ENCODE measurements at places on chromosomes 3 and 15.

- no peak for DNase-seq
These were observed 119.0 kb downstream of the SUCNR1 start for GRCh38 chr3:151992326-151993041.

- DNase-seq, result no peak
These were observed 88.9 kb upstream of the CCNL1 start for GRCh38 chr3:157248590-157249422.

GRCh38 chr3:23076437-23076836 is 126.7 kb upstream of the UBE2E2 start:
- no peak for DNase-seq

DNA sequence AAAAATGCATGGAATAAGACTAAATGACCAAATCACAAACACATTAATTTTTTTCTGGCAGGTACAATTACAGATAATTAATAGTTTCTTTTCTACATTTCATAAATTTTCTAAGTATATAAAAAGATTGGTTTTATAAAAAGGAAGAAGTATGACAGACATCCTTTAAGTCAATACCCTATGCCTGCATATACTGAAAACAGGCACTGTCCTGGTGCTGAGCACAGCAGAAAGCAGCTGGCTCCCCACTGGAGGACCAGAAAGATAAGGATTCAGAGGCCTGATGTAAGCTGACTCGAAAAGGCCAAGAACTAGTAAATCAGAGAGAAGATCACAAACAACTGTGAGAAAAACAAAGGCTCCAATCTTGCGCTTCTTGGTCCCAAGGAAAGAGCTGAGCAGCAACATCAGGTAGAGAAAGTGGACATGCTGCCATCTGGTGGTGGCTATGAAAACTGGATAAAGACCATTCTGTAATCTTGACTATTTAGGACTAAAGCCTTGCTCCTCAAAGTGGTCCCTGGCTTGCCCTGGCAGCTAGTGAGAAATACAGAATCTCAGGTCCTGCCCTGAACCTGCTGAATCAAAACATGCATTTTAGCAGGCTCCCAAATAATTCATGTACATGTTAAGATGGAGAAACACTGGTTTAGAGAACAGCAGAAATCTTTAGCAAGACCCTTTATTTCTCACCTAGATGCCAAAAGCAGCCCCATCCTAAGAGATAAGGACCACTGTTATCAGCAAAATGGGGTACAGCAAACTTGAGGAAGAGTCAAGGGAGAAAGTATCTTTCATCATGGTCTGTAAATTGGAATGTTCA is 76.0 kb downstream of the TRANK1 start:
- no peak for DNase-seq

DNA sequence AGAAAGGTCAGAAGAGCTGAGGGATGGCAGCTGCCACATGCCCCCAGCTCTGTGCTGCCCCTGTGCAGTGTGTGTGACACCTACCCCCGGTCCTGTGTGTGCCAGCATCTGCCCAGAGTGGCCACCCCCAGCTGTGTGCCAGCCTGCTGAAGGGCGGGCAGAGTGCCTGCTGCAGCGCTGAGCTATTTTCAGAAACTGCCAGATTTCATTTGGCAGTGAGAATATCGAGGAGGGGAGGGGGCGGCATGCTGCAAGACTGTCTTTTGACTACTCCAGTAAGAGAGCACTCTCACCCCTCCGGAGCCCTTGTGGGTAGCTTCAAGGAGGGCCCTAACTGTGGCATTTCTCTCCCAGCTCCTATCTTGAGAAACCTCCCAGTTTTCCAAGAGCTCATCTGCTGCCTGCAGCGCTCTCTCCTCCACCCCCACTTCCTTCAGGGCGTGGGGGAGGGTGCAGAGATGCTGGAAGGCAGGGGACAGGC is 25.2 kb upstream of the DOCK3 start:
- DNase-seq, result no peak

- DNase-seq, result no peak
These were observed 272.3 kb downstream of the ARRDC4 start for GRCh38 chr15:98232761-98233160.

DNA sequence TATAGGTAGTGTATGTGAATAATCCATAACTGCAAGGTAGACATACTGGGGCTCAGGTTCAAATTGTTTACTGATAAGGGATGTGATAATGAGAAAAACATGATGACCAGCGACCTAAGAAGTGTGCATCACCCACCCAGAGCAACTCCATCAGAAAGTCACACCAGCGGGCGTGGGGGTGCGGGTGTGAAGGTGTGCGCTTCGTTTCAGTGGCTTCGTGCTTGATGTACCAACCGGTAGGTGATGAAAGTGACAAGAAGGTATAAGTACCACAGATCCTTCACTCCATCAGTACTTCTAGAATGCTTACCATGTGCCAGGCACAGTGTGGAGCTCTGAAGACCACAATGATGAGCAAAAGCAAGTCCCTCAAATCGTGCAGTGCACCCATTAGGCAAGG is 11.2 kb downstream of the ANP32A start:
- DNase-seq, result peak; percentile 23

DNA sequence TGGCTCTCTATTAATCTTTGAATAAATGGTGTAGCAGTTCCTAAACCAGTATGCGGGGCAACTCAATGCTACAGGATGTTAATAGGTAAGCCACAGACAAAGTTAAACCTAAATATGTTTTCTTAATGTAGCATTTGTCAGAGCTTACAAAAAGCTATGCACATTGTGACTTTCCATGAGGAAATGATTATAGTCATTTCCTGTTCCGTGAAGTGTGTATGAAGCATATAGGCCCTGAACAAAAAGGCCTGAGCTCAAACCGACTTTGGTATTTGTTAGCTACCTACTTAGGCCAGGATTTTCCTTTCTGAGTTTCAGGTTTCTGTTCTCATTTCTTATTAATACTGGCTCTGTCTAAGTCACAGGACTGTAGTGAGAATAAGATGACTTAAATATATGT is 14.2 kb downstream of the ZNF80 start:
- no peak for DNase-seq

GRCh38 chr3:112379020-112379690 is 46.2 kb downstream of the CD200 start:
- DNase-seq, result no peak

GRCh38 chr3:53856964-53857363 is 10.6 kb downstream of the IL17RB start:
- peak; percentile 13 for DNase-seq

DNA sequence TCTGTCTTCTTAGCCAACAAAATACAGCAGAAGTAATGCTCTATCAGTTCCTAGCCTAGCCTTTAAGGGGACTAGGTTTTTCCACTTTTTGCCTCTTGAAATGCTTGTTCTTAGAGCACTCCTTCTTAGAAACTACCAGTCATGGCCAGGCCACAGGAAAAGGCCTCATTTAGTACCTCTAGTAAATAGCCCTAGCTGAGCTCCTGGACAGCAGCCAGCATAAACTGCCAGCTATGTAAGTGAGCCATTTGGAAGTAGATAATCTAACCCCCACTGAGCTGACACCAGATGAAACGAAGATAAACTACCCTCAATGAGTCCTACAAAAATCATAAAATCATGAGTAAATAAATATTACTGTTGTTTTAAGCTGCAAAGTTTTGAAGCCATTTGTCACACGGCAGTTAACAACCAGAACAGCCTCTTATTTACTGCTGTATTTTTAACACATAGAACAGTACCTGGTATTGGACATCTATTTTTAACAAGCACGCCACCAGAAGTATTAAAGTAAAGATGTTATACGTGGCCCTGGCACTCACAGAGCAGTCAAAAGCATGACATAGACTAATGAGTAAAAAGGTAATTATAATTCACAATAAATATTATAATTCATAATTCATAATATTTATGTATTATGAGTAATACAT is 12.0 kb downstream of the TBC1D5 start:
- DNase-seq, result no peak

- DNase-seq, result no peak
These were observed 35.1 kb downstream of the IGSF10 start for GRCh38 chr3:151425627-151426340.

DNA sequence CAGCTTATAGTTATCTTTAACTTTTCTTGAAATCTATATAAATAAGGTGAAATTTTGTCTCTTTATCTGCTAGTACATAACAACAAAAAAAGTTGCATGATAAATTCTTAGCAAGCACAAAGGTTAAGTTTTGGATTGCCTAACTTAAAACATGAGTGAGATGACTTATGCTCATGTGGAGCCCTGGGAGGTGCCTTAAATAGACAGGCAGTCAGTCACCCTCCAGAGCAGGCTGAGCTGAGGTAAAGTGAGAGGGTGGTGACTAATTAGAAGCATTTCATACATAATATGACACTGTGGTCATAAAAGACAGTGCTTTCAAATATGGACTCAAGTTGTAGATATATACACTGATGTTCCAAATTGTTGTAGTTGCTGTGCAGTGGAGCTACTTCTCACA is 14.6 kb upstream of the MME start:
- no peak for DNase-seq

DNA sequence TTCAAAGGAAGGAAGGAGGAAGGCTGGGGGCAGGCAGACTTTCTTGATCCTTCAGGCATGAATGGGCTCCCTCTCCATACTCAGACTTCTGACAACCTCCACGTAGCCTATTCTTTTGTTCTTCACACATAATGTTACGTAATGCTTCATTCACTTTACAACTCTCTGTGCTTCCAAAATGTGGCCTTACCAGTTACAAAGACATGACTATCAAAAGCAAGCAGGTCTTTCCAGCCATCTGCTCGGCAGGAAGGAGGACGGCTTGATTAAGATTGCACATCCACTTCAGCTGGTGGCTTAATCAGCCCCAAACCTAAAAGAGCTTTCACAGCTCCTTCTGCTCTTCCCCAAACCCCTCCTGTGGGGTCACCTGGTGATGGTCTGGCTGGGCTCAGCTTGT is 263.2 kb downstream of the XXYLT1 start:
- no peak for DNase-seq

DNA sequence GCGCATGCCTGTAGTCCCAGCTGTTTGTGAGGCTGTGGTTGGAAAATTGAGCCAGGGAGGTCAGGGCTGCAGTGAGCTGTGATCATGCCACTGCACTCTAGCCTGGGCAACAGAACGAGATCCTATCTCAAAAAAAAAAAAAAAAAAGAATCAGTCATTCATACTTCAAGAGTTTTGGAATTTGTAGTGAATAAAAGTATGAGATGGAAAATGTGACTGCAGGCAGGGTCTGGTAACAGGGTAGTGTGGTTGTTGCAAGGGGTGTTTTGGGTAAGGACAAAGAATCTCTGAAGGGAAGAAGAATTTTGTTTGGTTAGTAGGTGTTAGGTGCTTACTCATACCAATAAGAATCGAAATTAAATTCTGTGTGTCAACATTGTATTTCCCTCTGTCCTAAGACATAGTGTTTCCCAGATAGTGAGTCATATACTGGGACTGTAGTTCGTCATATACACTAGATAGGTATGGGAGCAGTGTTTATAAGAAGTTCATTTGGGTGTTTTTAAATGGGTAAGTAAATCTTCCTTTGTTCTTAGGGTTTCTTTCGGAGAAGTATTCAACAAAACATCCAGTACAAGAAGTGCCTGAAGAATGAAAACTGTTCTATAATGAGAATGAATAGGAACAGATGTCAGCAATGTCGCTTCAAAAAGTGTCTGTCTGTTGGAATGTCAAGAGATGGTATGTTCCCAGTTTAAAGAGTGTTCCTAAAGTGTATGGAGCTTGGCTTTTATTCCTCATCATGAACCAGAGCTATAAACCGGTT is 14.2 kb downstream of the NR1D2 start:
- no peak for DNase-seq

- DNase-seq, result no peak
These were observed 147.5 kb upstream of the NUDT16 start for GRCh38 chr3:131233900-131234668.

DNA sequence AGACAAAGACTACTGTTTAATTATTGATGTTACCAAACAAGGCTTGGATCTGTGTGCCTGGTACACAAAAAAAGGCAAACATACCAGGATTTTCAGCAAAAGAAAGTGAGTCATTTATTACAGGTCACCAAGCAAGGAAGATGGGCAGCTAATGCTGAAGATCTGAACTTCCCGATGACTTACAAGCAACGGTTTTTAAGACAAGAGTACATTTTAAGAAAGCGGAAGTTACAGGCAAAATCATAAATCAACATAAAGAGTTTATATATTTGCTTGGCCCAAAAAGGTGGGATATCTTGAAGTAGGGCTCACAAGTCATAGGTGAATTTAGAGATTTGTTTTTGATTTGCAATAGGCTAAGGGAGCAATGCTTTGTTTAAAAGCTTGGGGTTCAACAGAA is 125.4 kb upstream of the SPATA16 start:
- DNase-seq, result no peak

DNA sequence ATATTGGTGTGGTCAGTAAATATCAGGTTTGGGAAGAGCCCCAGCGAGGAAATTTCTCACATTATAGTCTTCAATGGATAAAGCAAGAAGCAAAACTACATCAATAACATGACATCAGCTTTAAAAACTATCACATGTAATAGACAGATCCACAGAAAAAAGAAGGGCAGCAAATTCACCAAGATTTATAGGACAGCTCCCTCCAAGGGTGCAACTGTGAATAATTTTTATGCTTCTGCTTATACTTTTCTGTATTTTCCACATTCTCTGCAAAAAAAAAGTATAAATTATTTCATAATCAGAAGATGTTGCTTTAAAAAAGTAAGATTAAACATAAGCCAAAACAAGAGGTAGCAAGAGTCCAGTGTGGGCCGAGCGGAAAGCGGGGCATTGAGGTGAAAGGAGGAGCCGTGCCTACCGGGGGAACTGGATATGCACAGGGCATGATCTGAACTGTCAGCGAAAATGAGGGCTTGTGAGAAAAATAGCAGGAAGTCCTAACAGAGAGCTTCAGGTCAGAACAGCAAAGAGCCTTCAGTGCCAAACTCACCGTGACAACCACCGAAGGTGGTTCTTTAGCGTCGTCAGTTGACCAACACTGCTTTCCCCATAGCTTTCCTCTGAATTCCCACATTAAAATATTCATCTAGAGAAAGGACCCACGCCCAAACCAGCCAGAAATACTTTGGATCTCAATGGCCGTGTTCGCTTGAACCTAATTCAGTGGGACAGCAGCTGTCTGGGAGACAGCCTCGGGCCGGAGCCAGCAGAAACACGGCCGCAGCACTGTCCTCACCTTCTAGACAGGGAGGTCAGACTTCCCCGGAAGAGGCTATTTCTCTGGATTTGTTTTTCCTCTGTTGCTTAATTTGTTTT is 59.8 kb downstream of the FAM174B start:
- no peak for DNase-seq

DNA sequence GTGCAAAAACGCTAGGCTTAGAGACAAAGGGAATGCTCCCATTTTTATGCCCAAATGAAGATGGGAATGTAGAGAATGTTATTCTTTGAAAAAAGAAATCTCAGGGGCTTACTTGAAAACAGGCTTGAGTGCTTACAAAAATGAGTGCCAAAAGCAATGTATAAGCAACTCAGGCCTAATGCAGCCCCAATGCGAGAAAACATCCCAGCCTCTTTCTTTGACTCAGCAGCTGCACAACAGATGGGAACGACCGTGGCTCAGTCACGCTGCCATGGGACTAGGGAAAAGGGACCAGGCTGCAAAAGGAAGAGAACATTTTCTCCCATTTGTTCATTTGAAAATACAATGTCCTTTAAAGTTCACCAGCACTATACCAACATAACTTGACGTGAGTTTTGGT is 246.4 kb upstream of the LRIG1 start:
- no peak for DNase-seq

- DNase-seq, result no peak
These were observed 2.0 kb downstream of the ARPP21 start for GRCh38 chr3:35641331-35641730.

All from right atrium auricular region (tissue), 2 donors.